ENCODE measurements at places on chromosomes 7 and 10. TPM values are rescaled to one million over a fixed set of nuclear protein-coding genes. Genes with fewer than 3 reads are reported as not detected.

- peak; percentile 50 for DNase-seq
Observed at GRCh38 chr7:45136106-45137060, 21.2 kb upstream of the RAMP3 start.

DNA sequence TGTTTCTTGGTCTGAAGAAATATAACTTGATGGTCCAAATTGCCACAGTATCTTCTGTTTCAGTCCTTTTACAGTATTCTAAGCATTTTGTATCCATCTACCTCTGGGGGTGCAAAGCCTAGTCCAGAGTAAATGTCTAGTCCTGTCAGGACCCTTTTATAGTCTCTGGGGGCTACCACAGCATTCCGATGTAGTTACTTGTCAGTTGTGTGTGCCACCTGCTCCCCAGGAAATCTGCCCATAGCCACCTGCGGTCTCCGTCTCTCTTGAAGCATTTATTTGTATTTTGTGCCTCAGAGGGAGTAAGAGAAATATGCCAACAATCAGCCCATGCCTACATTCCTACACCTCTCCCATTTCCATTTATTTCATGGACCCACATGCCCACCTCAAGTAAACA is 12.8 kb downstream of the AGBL3 start:
- DNase-seq = no peak

DNA sequence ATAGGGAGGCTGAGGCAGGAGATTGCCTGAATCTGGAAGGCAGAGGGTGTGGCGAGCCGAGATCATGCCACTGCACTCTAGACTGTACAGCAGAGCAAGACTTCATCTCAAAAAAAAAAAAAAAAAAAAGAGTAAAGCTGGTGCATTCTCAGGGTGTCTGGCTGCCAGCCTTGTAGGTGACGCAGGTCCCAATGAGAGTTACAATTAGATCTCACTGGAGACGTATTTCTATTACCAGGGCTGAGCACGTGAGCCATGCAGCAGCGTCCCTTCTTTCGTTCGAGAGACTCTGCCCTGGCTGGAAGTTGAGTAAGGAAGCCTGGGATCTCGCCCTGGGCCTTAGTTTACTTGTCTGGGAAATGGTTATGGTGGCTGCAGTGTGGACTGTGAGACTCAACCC is 22.4 kb upstream of the ZMIZ1 start:
- DNase-seq = no peak

- no peak for DNase-seq
Observed at GRCh38 chr10:122075171-122075570, 86.2 kb downstream of the TACC2 start.

GRCh38 chr10:10164848-10165247 is 852.8 kb upstream of the CELF2 start:
- DNase-seq = no peak

GRCh38 chr7:28837216-28837615 is 120.9 kb downstream of the TRIL start:
- no peak for DNase-seq

- DNase-seq = peak; percentile 43
Observed at GRCh38 chr10:12466704-12467305, 117.5 kb downstream of the CAMK1D start.

- DNase-seq = no peak
Observed at GRCh38 chr7:32047075-32047474, 23.1 kb downstream of the PDE1C start.

DNA sequence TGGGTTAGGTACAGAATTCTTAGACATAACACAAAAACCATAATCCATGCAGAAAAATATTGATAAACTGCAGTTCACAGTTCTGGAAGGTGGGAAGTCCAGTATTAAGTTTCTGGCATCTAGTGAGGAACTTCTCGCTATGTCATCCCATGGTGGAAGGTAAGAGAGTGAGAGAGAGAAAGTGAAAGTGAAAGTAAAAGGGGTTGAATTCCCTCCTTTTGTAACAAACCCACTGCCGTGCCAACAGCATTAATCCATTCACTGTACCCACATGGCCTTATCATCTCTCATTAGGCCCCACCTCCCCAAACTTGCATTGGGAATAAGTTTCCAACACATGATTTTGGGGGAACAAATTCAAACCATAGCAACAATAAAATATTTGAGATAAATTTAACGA is 17.1 kb downstream of the ZNF485 start:
- DNase-seq = no peak

DNA sequence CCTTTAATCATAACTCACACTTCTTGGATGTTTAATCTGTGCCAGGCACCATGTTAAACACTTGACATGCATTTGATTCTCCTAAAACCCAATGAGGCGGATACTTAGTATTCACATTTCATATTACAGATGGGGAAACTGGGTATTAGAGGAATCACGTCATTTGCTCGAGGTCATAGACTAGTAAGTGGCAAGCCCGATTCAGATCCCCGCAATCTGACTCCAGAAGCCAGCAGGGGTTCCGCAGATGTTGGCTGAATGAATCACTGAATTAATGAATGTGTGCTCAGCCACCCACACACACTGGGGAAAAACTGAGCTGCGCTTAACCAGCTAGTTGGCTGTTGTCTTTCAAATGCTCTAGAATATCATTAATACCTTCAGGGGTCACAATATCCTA is 22.5 kb upstream of the ENO4 start:
- DNase-seq = peak; percentile 95

DNA sequence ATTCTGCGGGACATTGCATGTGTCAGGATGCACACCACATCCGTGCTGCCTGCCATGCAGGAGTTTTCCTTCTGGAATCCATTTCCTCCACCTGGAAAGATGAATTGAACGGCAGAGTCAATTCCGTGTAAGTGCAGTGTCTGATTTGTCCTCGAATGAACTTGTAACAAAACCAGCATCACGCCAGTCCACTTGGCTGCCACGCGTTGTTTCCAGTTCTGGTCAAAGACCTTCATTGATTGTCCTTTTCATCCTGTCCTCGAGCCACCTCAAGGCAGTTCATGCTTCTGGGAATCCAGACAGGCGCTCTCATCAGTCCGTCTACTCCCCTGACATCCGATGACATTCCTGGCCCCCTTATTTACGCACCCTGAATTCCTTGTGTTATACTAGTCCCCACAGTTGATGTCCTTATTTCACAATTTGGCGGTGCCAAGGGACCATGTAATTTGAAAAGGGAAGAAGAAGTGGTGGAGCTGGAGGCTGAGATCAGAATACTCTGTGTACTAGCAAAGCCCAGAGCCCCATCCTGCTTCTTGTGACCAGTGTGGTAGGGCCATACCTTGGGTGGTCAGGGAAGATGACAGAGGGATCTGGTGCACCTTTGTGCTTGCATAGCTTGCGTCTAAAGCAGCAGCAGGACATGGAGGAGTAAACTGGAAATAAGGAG is 502.2 kb downstream of the PLXNA4 start:
- no peak for DNase-seq

DNA sequence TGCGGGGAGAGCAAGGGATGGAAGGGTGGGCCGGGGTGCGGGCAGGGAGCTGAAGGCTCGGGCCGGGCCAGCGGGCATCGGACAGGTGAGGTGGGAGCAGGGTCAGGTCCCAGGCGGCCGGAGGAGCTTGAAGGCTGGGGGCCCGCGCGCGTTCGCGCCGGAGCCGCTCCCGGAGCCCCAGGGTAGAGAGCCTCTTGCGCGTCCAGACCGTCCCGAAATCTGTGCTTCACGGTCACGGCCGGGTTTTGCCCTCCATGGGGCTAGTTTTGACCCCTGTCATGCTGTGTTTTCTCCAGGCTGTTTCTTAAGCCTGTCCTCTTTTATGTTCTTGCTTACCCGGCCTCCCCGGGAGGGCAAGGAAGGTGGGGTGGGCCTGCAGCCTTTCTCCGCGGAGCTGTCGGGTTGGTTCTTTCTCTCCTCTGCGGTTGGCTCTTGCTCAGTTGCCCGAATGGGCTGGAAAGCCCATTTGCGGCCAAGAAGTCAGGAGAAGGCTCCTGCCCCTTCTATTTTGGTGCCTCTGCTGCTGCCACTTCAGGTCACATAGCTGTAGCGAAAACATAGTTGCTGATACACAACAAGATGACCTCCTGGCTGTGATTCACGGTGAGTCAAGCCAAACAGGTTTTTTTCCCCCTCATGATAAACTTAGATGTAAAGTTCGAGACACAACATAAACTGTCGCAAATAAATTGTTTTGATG is 650 bp downstream of the UBE2D1 start:
- DNase-seq = peak; percentile 32

DNA sequence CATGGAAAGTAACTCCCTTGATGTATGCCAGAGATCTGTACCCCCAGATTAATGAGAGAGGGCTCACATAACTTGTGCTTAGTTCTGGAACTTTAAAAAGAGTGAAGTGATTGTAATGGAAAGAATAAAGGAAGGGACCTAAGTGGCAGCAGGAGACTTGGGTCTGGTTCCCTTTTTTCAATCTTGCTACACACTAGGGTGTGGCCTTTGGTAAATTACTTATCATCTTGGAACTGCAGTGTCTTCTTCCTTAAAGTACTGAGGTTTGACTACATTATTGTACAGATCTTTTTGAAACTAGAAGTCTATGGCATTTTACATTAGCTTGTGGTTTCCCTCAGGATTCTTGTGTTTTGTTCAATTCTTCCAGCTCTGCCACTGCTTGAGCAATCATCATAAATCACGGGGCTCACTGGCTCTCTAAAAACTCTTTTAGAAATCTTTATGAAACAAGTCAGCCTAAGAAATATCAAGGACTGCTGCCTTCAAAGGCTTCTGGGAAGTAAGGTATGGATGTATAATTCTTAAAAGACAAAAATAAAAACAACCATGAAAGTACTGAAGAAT is 22.5 kb upstream of the CHRM2 start:
- peak; percentile 75 for DNase-seq

DNA sequence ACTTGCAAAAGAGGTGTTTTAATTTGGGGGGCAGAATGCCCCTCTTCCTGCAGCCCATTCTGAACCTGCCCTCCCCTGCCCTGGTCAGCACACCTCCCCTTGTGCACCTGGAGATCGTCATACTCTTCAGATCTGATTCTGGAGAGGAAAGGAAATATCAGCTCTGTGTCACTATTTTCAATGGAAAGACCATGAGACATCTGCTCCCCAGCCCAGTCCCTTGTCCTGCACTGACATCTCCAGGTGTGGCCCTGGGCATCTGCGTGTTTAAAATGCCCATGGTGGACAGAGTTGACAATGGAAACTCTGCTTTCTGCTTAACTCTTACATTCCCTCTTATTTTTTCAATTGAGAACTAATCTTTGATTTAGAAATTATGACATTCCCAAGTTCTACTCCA is 41.6 kb upstream of the RASGEF1A start:
- no peak for DNase-seq

Gene PSD
- 8.8 TPM for total RNA-seq

Gene HMX2
- total RNA-seq = not detected

Gene BICC1
- total RNA-seq = 37.5 TPM

Gene SUN3
- total RNA-seq = not detected

Gene SPDYE17
- not detected for total RNA-seq

Gene SCART1
- total RNA-seq = 0.50 TPM

Gene ARHGAP22
- total RNA-seq = 6.2 TPM

Gene ZNF25
- 4.8 TPM for total RNA-seq
